ENCODE measurements at places on chromosomes 2 and 18.

- DNase-seq, result no peak
Measured at GRCh38 chr18:51134721-51135120, 62.8 kb downstream of the MEX3C start.

DNA sequence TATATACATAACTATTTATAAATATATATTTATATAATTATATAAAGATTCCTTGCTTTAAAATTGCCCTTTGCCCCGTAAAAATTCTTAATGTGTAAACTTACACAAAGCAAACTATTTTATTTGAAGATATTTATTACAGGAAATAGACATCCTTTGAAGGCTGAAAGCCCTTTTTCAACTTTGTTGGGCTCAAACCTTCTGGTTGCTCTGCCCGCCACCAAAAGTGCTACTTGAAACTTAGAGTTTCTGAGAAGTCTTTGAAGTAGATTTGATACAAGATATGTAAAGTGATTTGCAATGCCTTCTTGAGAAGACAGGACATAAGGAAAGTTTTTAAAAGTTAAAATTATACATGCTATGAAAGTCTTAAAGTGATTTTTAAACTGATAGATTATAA is 36.6 kb upstream of the METAP1D start:
- DNase-seq, result no peak

DNA sequence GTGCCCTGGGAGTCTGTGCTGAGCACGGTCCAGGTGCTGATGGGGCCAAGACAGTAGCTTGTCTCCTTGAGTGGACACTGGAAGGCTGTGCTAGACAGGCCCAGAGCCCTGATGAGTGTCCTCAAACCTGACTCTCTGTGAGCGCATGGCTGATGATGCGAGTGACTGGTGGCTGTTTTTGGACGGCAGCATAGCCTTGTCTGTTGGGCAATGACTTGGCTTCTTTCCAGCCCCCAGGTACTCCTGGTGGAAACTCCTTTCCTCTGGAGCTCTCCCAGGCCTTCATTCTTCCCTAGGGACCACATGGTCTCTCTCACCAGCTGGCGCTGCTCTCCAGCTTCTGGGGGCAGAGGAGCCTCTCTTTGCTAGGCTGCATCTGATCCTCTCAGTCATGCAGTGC is 207.6 kb upstream of the SMIM21 start:
- no peak for DNase-seq

DNA sequence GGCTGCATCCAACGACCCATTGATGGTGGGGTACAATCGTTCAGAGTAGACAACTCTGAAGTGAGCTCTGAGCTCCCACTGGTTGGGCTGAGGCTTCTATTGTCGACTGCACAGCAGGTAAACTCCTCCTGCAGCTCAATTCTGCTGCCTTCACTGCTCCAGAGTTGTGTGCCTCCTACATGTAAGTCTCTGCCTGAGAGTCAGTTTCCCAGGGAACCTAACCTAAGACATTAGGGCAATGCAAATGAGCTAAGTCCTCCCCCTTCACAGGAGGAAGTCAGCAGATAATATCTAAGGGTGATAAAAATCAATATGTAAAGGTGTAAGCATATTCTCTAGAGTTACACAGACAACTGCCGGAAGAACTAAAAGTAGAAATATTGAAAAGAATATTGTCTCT is 22.5 kb upstream of the ACYP2 start:
- no peak for DNase-seq

- no peak for DNase-seq
Measured at GRCh38 chr2:46246790-46247189, 50.4 kb upstream of the EPAS1 start.

GRCh38 chr2:86302320-86302719 is 35.1 kb downstream of the REEP1 start:
- DNase-seq, result no peak

DNA sequence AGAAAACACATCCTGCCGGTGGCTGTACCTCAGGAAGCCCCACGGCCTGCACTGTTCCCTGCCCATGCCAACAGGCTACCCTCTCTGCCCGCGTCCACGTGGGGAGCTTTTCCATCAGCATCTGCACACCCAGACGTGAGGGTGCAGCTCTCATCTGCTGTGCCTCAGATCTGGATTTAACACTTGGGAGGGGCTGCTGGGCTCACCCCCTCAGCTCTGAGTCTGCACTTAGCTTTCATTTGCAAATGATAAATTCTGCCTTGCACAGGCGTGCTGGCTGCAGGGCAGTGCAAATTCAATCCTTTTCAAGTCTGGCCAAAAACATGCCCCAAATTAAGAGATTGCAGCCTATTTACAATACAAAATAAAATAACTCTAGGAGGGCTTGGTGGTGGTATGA is 245.7 kb downstream of the TWIST2 start:
- no peak for DNase-seq

DNA sequence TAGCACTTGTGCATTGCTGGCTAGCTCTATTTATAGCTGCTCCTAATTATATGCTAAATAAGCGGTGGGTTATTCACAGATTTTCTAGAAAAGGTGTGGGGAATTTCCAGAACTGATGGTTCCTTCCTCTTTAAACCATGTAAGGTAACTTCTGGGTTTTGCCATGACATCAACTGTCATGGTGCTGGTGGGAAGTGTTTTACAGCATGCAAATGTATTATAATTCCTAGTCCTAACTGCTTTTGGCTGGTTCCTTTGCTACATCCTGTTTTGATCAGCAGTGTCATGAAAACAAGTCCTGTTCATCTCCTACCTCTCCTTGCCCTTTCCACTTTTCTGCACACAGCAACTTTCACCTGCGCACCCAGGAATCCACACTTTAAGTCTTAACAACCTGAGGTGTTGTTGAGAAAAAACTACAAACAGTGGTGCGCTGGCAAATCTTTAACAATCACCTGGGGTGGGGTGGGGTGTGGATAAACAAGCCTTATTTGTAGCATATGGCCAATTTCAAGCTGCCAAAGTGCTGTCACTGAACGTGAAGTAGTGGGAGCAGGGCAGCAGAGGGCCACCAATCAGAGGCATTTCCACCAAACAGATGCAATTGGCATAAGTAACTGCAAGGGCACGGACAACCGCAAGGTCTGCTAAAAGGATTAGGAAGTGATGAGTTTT is 33.4 kb upstream of the SKOR2 start:
- DNase-seq, result no peak

GRCh38 chr2:131103165-131103564 is 2.0 kb upstream of the PLEKHB2 start:
- DNase-seq, result no peak

DNA sequence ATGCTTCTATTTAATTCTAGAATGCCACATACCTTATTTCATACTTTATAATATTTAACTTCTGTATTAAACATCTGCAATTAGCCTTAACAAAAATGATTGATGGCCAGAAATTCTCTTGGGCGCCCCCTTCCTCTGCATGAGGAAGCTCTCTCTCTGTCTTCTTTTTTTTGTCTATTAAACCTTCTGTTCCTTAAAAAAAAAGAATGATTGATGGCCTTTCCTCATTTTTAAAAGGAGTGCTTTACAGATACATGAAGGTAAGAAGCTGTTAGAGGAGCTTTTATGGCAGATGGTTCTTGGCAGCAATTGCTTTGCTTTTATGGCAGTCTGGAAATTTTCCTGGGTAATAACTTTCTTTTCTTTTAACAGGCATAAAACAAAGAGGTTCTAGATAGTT is 526.9 kb downstream of the SLC4A3 start:
- no peak for DNase-seq

GRCh38 chr2:182870227-182870626 is 3.8 kb upstream of the FRZB start:
- DNase-seq, result no peak

DNA sequence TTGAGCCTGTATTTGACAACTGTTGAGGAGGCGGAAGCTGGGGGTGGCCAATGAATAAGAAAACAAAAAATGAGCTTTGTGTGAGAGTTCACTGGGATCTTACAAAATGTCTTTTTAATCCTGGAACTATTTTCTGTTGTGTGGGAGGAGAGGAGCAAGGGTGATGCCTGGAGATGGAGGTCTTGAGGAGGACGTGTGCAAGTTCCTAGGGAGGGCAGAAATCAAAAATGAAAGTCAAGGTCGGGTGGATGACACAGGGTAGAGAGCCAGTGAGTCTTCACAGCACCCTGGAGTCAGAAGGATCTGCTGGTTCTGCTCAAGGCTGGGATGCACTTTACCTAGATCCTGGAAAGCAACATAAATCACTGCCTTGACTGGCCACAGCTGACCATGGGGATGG is 180.3 kb upstream of the PKDCC start:
- DNase-seq, result no peak

- DNase-seq, result no peak
Measured at GRCh38 chr18:41982942-41983660, 28.1 kb downstream of the PIK3C3 start.

GRCh38 chr2:88897715-88898114 is 206.2 kb downstream of the RPIA start:
- DNase-seq, result no peak

DNA sequence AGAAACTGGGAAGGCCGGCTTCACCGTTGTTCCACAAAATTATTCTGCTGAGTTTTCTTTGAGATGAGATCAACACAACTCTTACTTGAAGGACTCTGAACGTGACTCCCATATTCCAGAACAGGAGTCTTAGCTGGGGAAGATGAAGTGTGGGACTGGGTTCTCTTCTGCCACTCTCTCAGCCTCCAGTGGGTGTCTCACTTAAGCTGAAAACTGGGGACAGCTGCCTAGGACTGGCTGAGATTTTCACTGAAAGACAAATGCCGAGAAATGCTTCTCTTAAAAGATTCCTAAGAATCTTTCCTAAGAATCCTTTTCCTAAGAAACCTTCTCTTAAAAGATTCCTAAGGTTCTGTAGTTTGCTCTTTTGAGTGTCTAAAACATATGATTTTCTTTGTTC is 156.6 kb upstream of the LHCGR start:
- no peak for DNase-seq

- DNase-seq, result no peak
Measured at GRCh38 chr2:225662101-225662500, 262.6 kb downstream of the NYAP2 start.

GRCh38 chr2:178782236-178782635 is 25.0 kb downstream of the TTN start:
- no peak for DNase-seq

GRCh38 chr2:161782615-161783014 is 158.4 kb downstream of the SLC4A10 start:
- no peak for DNase-seq

GRCh38 chr2:118264232-118264990 is 176.1 kb downstream of the INSIG2 start:
- no peak for DNase-seq

DNA sequence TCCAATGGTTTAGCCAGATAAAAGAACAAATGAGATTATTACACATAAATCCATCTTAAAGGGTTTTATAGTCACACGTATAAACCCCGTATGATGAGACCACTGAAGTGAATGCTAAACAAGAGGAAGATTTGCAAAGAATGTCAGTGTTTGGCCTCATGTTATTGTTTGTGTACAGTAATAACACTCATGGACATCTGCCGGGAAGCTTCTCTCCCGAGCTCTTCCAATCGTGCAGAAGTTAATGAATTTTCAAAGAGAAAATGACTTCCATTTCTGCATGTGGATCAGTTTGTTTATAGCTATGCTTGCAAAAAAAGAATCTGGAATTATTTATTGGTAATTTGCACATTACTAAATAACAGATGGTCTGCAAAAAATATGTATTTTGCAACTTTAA is 88.5 kb upstream of the APCDD1 start:
- DNase-seq, result no peak

- no peak for DNase-seq
Measured at GRCh38 chr2:122329278-122329677, 573.8 kb downstream of the TSN start.

GRCh38 chr2:140895378-140895777 is 1235.4 kb downstream of the LRP1B start:
- no peak for DNase-seq

GRCh38 chr2:200966770-200967169 is 3.3 kb upstream of the ORC2 start:
- no peak for DNase-seq

DNA sequence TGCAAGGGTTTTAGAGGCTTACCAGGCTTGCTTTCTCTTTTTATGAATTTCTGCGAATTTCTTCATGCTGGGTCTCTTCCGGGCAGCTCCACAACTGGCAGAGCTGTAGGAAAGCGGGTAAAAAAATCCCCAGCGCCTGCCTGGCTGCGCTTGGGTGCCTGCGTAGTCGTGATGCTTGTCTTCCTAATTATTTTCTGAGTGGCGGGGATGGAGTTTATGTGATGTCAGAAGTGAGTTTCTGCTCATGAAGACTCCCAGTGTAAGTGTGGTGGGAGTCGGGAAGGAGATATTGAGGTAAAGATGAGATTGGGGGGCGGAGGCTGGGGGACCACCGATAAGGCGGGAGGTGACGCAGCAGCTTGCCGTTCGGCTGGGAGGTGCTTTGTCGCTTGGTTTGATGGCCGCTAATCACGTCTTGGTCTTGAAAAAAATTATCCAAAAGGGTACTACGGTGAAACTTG is 229.8 kb downstream of the LDLRAD4 start:
- DNase-seq, result no peak

DNA sequence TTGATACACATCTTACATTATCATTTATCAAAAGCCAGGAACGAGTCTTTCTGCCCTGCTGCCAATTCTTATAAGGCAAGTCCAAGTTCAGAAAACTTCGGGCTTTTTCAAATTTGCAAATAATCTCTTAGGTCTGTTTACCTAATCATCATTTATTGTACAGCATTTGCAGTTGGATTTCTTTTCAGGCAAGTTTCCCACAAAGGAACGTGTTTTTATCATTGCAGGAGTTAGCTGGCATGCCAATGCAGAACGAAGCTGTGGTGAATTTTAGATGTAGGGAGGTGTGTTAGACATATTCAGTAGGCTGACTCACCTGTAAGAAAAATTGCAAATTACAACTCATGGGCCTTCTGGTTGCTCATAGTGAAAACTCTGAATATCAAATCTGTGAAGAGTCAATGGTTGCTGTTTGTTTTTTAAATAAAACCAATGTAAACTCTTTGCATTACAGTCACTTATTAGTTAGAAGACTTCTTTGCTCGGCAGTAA is 209.6 kb downstream of the SRBD1 start:
- DNase-seq, result no peak

DNA sequence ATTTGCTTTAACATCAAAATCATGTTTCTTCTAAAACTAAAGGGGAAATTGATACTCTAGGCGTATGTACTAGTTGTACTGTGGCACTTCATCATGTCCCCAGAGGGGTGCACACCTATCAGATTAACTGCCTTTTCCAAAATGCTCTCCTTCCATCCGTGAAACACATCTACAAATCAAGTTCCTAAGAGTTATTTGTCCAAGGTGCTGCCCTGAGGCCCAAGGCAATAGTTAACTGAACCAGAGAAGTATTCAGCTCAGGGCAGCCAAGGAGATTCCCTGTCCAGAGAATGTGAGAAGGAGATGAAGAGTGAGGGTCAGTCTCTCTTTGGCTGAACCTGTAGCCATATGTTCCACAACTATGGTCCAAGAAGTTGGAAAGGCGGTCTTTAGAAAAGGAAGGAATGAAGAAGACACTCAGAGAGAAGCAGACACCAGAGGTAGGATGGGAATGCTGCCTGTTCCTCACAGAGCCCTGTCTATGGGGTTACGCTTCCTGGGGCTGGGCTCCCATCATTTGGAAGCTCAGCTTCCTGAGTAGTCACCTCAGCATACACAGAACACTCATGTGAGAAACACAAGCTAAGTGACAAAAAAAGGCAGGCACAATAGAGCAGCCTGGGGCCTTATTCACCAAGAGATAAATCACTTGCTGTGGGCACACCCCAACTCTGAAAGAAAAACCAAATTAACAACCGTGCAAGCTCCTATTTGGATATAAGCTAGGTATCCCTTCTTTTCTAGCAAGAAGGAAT is 55.6 kb downstream of the ANKRD44 start:
- no peak for DNase-seq

- no peak for DNase-seq
Measured at GRCh38 chr2:239167011-239167673, 233.7 kb downstream of the HDAC4 start.

All from activated T-cell treated with anti-CD3 and anti-CD28 coated beads, Interleukin-2, amount 50 U/mL, for 4 hours (primary cell).